Left renal cortex interstitium (tissue), 4 donors: ENCODE measurements at places on chromosomes 6 and 20.

GRCh38 chr6:36207155-36207554 is 10.6 kb downstream of the BRPF3 start:
- no peak for DNase-seq

DNA sequence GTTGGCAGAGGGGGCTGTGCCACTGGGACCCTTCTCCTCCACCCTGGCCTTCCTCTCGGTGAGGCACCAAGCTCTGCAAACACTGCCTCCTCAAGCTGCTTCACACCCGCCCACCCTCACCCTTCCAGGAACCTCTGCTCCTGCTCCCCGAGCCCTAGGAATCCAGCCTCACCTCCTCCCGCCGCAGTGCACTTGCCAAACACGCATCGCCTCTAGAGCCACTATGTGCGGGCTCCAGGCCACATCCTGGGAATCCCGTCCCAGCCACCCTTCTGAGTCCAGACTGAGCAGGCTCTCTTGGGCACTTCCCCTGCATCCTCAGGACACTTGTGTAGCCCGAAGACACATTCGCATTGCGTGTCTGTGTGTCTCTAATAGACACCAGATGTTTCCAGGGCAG is 18.5 kb downstream of the PSMG4 start:
- no peak for DNase-seq

DNA sequence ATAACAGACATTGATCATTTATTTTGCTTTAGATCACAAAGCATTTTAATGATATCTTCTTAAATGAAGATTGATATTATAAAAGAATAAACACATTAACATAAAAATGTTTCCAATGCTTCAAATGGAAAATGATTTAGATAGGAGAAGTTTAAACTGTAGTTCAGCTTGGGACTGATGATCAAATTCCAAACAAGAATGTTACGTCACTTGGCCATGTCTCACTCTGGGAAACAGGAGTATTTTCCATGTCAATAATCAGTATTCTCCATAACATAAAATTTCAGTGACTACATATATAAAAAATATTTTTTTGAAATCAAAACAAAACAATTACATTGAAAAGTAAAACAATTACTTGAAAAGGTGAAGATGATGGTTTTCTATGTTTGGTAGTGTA is 52.9 kb upstream of the SIM1 start:
- DNase-seq = no peak

GRCh38 chr20:44552050-44552449 is 30.2 kb upstream of the SERINC3 start:
- DNase-seq = no peak

DNA sequence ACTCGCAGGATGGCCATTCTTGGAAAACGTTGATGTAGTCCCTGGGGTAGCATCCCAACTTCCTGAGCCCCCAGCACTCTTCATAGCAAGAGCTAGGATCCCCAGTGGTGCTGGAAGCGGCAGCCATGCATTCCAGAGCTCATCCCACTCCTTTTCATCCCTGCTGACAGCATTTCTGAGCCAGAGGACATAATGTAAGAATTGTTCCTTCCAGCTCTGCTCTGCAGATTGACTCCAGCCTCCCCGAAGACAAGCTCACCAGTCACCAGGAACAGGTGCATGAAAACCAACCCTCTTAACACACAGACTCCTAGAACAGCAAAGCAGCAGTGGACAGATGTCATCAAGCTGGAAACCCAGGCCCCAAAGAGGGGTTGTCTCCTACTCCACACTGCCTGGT is 3.8 kb downstream of the SLC13A3 start:
- no peak for DNase-seq

DNA sequence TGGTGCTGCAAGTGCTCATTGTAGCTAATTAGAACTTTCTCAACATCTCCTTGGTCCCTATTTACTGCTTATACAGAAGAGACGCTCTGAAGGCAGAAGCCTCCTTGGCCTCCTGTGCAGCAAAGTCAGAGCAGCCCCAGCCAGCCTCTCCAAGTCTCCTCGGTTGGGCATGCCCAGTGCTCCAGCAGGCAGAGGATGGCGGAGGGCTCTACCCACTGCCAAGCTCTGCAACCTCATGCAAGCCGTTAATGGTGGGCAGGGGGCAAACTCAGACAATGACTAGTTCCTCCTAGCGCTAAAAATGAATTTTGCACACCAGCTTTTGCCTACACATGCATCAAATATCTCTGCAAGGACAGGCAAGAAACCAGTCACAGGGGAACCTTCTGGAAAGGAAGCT is 27.8 kb downstream of the NOL4L start:
- DNase-seq = no peak

DNA sequence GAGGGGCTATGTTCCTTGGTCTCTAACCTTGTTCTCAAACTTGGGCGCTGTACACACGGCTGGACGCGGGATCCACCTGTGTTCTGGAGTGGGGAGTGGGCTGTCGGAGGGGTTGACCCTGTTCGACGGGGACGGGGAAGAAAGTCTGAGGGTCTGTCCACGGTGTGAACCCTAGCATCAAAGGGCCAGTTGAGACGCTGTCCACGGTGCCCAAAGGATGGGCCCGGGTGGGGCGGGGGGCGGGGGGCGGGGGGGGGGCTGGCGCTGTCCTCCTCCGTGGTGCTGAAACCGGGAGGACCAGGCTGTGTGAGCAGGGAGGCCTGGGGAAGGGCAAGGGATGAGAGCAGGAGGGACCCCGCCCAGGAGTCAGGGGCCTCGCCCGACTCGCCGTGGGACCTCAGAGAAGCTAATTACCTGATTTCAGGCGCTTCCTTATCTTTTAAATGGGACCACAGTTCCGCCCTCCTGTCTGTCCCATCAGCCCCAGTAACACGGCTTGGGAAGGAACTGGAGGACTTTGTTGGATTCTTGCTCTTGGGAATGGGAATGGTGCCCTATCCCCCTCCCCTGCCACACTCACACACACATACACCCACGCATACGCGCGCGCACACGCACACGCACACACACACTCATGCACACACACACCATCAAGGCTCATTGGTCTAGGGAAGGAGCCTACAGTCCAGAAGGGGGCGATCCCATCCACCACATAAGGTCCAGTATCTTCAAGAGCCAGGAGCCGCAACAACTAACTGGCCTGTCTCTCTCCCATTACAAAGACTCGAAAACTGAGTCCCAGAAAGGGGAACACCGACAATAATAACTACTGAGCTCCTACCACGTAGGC is 1.0 kb upstream of the VSTM2L start:
- no peak for DNase-seq

- no peak for DNase-seq
Observed at GRCh38 chr6:72715119-72715518, 93.3 kb downstream of the KCNQ5 start.

DNA sequence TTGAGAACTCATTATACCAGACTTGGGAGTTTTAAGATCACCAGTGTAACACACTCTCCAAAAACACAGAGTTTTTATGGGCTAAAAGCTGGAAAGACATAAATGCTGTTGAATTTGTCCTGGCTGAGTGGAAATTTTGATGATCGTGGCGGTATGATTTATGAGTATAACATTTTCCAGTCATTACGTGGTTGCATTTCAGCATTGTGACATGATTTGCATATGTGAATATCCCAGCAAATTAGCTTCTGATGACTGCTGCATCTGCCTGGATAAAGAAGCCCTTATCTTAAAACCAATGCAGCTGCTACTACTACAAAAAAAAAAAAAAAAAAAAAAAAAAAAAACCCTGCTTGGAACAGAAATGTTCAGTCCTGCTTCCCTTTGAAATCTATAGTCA is 850.9 kb downstream of the TFAP2A start:
- no peak for DNase-seq

DNA sequence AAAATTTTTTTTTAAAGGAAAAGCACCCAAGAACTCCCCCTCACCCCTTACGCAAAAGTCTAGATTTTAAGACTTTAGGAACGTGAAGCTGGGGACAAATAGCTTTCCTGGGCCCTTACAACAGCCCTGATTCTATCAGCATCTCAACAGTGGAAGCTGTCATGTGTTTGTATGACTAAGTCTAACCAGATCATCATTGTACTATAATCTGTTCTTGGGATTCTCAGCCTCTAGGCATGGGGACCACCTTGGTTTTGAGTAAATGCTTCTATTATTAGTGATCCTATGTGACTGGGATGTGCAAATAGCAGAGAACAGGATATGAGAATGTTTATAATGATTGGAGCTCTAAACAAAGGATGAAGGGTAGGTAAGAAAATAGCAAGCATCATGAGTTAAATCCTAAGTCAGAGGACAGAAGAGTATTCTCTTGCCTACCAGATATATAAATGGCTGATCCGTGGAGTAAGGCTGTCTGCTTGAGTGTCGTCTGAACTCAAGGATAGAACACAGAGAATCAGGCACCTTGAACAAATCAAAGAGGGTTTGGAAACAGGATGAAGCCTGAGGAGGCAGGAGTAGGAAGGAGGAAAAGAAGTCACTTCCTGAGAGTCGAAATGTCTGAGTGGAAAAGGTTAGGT is 105.7 kb upstream of the FAM184A start:
- DNase-seq = no peak

DNA sequence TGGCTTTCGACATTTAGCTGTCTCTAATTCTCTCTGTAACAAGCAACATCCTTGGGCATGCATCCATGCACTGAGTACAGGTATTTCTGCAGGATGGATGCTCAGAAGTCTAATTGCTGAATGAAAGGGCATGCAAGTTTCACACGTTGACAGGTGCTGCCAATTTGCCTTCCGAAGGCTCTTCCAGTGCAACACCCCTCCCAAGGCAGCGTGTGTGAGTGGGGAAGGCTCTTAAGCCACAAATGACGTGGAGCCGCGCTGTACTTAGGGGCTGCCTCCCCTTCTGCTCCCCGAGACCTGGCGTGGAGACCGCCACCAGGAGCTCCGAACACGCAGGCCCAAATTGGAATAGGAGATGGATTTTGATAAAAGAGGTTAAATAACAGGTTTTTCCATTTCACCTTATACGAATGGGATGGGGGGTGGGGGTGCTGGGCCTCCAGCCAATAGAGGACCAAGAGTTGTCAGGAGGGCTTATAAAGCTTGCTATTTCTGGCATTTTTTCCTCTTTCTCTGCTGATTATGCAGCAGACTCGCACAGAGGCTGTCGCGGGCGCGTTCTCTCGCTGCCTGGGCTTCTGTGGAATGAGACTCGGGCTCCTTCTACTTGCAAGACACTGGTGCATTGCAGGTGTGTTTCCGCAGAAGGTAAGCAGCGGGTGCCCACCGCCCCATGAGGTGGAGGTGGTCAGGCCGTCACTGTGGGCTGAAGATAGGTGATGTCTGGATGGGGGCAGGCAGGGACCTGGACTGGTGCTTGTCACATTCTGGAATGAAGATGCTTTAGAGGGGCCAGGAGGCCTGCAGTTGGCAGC is 30.9 kb downstream of the TOX2 start:
- no peak for DNase-seq

GRCh38 chr20:57908704-57909630 is 199.2 kb upstream of the PMEPA1 start:
- peak; percentile 41 for DNase-seq

- no peak for DNase-seq
Observed at GRCh38 chr6:140909156-140909555, 1223.6 kb upstream of the GJE1 start.

DNA sequence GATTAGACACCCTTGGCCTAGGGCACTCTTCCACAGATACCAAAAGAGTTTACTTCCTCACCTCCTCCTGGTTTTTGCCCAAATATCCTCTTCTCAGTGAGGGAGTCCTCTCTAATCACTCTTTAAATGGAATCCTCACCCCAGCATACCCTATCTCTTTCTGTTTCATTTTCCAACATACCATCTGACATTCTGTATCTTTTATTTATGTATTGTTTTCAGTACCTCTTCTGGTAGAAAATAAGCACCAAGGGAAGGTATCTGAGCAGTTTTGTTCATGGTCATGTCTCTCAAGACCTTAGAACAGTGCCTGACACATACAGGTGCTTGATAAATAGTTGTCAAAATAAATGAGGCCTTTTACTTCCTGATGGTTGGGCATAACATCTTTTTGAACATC is 55.1 kb downstream of the KIAA0408 start:
- DNase-seq = no peak

DNA sequence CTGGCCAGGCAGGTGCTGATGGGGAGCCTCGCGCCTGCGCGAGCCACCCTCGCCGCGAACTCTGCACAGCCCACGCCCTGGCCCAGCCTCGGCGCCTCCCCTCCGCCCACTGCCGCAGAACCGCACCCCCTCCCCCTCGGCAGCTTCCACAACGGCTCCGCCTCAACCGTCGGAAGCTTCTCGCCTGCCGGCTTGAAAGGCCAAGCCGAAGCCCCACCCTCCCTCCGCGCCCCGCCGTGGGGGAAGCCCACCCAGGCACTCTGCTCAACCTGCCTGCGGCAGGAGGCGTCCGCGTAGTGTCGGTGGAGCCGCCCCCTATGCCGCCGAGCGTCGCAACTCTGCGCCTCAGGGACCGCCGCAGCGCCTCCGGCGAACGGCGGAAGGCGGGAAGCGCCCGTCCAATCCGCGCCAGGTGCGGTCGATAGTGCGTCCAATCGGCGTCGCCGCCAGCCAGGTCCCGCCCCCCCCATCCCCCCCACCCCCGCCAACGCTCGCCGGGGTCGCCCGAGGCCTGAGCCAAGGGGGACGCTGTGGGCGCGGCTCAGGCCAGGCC is at the start of gene SYCP2:
Gene SYCP2, minus strand, starts transcription at position 342 of the 553 bp plus-strand sequence. CDS start 11,224 bp downstream, outside the sequence.
- no peak for DNase-seq

GRCh38 chr20:41166201-41167117 is 29.1 kb downstream of the PLCG1 start:
- DNase-seq = no peak

- DNase-seq = no peak
Observed at GRCh38 chr20:13858439-13858838, 73.6 kb downstream of the NDUFAF5 start.

DNA sequence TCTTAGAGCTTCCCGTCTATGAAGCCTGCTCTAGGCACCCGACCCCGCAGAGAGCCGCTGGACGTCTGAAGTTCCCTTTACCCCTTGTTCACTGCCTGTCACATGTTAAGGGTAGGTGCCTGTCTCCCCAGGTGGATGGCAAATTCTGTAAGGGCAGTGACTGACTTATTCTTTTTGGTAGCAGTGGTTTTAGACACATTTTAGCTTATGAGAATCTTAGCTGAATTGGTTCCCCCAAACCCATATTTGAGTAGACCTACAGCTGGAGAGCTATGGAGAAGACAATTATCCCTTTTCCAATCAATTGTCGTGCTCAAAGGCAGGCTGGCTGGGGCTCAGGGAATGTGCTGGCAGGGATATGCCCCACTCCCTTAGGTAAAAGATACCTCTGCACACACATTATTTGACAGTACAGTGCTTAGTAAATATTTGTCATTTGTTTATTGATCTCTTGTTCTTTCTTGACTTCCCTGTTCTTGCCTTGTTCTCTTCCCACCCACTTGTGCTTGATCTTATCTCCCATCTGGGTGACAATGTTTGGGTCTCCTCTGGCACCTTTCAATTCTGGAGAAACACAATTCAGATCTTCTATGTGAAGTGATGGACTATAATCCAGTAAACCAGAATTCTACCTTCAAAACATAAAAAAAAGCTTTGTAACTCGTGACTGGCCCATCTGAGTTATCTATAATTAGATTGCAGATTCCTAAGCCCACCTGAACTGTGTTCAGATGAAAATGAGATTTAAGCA is 114.3 kb upstream of the SLC2A12 start:
- DNase-seq = no peak

GRCh38 chr6:107124934-107125348 is 9.6 kb upstream of the BEND3 start:
- no peak for DNase-seq

- DNase-seq = no peak
Observed at GRCh38 chr6:88490908-88491264, 324.7 kb upstream of the CNR1 start.
